ENCODE measurements at places on chromosomes 12 and 14. TPM values are rescaled to one million over a fixed set of nuclear protein-coding genes. Genes with fewer than 3 reads are reported as not detected.
A peak's percentile ranks its signal among the peaks of the same experiment; 100 is the strongest.

LMNTD1 gene
- not detected for total RNA-seq

HNRNPC gene
- total RNA-seq: 1,009 TPM

C12orf50 gene
- total RNA-seq: not detected

STAC3 gene
- 5.5 TPM for total RNA-seq

RERGL gene
- not detected for total RNA-seq

LRRC43 gene
- total RNA-seq: not detected

E2F7 gene
- 20.0 TPM for total RNA-seq

SRGAP1 gene
- total RNA-seq: 0.21 TPM

- no peak for DNase-seq
Measured at GRCh38 chr12:58117667-58118066, 176.3 kb downstream of the ATP23 start.

GRCh38 chr12:117063162-117063911 lies 35.9 kb downstream of the TESC start:
- peak; percentile 82 for DNase-seq

GRCh38 chr14:98170575-98170974 lies 1101.4 kb downstream of the BCL11B start:
- no peak for DNase-seq

GRCh38 chr12:56389412-56389811 lies 26.8 kb upstream of the APOF start:
- no peak for DNase-seq

GRCh38 chr12:131831635-131832041 lies 3.4 kb downstream of the MMP17 start:
- no peak for DNase-seq

DNA sequence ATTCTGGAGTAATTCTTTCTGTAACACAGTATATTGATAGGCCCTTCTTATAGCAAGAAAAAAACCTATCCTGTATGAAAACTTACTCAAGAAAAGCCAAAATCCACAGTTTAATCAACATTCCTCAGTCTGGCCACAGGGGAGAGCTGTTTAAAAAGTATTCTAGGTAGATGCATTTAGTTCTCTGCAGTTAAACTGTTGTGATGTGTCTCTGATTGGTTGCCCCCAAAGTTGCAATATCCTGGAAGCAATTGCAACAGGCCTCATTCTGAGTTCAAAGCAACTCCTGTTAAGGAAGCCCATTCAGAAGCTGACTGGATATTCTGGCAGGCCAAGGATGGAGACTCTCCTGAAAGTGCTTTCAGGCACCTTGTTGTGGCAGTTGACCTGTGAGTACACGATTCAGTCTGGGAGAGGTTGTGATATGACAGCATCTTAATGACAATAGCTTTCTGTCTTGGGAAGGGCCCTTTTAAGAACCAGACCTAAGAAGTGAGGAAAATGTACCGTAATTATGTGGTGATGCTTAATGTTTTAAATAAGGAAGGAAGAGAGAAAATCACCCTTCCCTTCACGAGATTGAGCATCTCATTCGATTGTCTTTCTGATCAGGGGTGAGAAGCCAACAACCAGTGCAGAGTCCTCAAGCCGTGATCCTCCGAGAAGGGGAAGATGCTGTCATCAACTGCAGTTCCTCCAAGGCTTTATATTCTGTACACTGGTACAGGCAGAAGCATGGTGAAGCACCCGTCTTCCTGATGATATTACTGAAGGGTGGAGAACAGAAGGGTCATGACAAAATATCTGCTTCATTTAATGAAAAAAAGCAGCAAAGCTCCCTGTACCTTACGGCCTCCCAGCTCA lies 420.7 kb downstream of the DAD1 start:
- peak; percentile 60 for DNase-seq

DNA sequence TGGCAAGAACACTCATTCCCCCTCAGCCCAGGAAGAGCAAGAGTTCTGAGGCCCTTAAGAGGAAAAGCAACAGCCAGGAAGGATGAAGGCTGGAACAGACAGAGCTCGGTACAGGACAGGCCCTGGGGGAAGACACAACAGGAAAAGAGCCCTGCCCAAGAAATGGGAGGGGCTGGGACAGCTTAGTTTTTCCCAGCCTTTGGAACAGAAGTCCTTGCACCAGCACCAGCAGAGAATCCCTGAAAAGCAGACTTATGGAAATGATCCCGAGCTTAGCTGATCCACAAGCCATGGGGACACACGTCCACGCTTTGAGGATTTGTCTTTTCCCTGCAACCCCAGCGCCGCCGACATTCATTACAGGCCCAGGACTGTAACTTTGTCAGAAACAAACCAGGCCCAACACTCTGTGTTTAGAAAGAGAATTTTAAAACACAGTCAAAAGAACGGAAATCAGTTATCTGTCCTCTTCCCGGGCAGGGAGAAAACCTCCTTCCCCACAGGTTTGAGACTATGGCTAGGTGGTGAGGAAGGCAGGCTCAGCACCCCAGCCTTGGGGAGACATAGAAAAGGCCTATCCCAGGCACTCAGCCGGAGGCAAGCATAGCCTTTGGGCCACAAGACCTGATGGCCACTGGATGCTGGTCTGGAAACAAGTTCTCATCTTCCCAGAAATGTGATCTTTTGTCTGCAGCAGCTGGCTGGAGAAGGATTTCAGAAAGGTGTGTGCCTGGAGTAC lies 4.0 kb upstream of the AVIL start:
- no peak for DNase-seq

GRCh38 chr14:61527325-61528100 lies 167.8 kb upstream of the HIF1A start:
- no peak for DNase-seq

GRCh38 chr12:89346741-89347324 lies 5.5 kb downstream of the DUSP6 start:
- no peak for DNase-seq

DNA sequence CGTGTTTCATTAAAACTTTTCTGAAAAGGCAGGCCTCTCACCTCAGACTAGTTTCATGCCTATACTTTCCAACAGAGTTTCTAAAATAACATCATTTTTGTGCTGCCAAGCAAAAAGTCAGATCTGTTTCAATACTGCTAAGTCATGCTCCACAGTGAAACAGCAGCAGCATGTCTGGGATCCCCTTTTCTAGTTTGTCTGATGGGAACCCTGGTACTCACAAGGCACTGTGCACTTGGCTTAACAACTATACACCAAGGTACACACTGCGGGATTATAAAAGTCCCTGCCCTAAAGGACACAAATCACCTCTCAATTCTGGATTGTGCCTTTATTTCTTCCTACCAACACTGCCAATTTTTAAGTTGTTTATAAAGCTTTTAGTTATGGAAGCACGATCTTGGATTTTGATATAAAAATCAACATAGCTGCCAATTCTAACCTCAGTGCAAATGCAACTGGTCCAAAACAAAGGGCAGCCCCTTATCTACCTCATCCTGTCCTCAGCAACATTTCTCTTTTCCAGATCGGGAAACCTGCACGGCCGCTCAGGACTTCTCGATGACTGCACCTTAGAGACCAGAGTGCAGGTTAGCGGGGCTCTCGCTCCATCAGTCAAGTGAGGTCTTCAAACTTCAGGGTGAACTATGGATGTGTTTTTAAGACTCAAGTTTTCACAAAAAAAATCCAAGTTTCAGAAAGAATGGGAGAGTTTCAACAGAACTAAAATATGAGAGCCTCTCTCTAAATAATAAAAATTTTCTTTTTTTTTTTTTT lies 1.7 kb upstream of the EIF5 start:
- no peak for DNase-seq

GRCh38 chr14:42407153-42407552 lies 800.5 kb downstream of the LRFN5 start:
- DNase-seq: no peak

GRCh38 chr12:3101309-3102024 lies 24.3 kb downstream of the TSPAN9 start:
- DNase-seq: no peak

GRCh38 chr12:63802012-63802608 lies 22.4 kb downstream of the RXYLT1 start:
- DNase-seq: peak; percentile 55

DNA sequence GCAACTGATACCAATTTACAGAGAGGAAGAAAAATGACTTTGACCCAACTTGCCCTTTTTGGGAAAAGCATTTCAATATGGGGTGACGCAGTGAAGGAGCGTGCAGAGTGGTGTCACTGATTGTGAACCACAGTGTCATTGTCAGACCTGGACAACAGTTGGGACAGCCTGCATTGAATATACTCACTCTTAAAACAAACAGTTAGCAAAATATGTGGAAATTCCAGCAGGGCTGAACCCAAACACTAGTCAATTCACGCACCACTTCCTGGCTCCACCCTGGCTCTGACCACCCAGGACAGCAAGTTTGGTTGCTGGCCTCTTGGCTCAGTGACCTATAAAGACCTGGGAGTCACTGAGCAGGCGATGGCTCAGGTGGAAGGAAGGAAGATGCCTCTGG lies 61.3 kb downstream of the NOS1 start:
- DNase-seq: no peak

GRCh38 chr12:109458086-109458485 lies 19.0 kb downstream of the KCTD10 start:
- DNase-seq: no peak

DNA sequence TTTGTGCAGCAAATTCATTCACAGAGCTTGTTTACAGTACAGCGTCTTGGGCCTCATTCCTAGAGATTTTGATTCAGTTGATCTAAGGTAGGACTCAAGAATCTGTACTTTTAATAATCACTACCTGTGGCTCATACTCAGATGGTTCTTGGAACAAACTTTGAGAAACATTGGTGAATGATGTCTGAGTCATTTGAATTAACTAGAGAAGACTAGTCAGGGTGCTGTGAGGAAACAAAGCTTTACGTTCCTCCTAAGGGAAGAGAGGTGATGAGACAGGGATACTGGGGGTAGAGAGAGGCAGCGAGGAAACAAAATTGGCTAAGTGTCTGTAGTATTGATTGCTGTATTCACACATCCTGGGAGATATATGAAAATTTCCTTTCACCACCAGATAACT lies 109.4 kb downstream of the SLC15A5 start:
- no peak for DNase-seq

- no peak for DNase-seq
Measured at GRCh38 chr12:1419849-1420371, 174.5 kb downstream of the FBXL14 start.

DNA sequence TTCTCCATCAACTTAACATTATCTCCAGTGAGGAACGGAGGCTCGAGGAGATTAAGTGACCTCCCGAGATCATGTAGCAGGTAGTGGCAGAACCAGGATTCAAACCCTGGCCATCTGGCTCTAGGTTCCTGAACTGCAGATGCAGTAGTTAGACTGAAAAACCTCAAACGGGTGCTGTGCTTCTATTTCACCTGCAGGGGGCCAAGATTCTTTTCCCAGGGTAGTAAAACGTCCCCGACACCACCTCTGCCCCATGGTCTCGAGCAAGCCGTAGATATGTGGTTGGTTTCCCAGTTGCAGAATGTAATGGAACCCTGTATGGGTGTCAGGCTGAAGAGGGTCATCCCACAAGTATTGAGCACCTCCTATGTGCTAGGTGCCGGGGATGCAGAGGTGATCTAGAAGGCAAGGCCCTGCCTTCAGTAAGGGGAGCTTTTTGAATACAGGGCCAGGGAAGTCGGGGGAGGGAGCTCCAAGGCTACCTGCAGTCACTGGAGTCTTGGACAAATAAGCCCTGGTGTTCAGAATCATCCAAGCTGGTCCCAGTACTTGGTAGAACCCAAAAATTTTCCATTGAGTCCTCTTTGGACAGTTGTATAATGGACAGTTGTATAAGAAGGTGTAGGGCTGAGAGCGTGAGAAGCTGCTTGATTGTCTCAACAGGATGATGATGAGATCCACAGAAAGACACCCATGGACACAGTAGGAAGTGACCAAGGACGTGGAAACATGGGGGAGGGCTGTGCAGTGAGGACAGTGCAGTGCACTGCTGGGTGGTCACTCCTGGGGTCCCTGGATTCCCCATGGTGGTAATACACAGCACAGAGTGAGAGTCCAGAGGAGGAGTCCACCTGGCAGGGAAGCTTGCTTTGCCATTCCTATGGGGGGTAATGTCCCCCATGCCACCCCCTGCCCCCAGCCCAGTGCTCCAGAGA lies 197.2 kb downstream of the CHST11 start:
- DNase-seq: peak; percentile 71

- DNase-seq: peak; percentile 87
Measured at GRCh38 chr14:69460093-69460701, 24.3 kb upstream of the PLEKHD1 start.

DNA sequence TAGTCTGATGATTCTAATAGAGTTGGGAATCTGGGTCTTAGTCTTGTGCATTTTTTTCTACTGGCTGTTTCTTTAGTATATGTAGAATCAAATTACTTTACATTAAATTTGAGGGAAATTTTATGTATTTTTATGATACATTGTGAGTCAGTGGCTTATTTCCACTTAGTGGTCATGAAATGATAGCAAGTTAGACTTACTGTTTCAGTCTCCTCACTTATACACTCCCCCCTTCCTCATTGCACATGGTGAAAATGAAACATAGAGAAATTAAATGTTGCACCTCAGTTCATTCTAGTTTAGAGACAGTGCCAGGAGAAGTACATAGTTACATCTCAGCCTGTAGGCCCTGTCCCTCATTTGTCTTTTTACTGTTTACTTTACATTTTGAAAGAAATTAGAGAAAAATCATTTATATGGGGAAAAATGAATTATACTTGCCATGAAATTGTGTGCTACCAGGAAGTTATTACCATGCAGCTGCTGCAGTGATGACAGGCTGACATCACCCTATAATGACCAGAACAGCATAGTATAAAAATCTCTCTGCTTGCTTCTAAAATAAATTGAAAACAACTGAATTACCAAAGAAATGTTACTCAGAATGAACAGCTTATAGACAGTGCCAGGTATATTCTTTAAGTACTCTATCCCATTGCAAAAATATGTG lies 113.2 kb downstream of the TRMT5 start:
- no peak for DNase-seq
